ENCODE measurements at places on chromosomes 1 and 21.

DNA sequence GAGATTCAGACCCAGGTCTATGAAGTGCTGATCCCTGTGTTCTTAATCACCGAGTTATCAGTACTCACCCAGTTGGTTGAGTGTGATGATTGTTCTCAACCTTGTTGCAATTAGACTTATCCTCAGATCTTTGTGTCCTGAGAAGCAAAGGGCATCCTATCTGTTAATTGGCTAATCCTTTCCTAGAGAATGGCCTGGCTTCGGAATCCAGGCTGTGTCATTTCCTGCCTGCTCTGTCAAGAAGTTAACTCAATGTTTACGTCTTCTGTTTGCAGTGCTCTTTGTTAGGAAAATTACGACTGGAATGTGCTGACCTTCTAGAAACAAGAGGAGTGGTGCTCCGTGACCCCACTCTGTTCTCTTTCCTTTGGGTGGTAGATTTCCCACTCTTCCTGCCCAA is 14.7 kb downstream of the GAS5 start:
- DNase-seq, result no peak

DNA sequence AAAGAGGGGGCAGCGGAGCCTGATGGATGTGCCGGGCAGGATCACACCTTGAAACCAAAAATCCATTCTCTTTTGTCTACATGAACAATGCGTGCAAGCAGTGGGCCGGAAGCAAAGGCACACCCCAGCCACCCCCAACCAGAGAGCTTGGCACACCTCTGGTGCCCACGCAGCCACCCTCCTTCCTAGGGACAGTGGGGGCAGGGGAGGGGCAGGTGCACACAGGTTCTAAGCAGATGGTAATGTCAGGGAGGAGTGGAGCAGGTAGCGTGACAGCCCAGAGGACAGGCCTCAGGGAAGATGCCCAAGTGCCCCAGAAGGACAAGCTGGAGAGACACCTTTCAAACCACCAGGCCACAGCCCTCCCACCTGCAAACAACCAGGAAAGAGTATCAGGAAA is 36.5 kb downstream of the SYF2 start:
- no peak for DNase-seq

DNA sequence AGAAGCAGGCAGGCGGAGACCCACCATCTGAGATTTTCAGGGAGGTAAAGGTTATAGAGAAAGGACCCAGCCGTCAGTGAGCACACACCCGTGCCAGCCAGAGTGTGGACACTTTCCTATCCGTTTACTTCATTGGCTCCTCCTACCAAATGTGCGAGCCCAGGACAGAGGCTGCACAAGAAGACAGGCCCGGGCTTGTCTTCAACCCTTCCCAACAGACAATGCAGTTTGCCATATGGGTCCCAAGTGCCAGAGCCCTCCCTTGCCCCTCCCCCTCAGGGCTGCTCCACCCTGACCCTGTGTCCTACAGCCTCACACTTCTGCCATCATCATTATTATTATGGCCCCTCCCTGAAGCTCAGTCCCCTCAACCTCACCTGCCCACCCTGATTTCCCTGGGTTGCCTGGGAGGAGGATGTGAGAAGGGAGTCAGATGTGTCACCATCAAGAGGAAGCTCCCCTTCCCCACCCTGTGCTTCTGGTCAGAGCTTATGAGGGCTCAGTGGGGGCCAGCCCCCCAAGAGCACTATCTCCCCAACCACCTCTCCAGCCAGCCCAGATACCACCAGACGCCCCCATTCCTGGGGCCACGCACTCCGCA is 9.4 kb downstream of the LAPTM5 start:
- peak; percentile 69 for DNase-seq

- no peak for DNase-seq
Measured at GRCh38 chr1:32388641-32389040, 5.6 kb downstream of the BSDC1 start.

GRCh38 chr1:197029749-197030148 is 37.3 kb downstream of the F13B start:
- no peak for DNase-seq

- DNase-seq, result no peak
Measured at GRCh38 chr1:2136386-2137235, 58.0 kb downstream of the FAAP20 start.

DNA sequence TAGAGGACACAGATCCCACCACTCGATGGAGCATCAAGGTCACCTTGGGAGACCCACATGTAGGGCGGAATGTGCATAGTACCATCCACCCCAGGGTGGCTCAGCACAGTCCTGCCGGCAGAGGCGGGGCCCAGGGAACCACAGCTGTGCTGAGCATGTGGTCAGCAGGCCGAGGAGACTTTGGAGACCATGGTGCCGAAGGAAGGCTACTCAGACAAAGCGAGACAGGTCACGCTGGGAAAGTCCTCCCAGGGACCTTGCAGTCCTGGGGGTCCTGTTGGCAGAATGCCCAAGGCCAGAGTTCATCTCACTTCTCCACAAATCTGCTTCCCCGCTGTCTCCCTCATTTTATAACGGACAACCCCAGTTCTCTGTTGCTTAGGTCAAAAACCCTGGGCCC is 22.5 kb downstream of the WNT3A start:
- DNase-seq, result no peak

DNA sequence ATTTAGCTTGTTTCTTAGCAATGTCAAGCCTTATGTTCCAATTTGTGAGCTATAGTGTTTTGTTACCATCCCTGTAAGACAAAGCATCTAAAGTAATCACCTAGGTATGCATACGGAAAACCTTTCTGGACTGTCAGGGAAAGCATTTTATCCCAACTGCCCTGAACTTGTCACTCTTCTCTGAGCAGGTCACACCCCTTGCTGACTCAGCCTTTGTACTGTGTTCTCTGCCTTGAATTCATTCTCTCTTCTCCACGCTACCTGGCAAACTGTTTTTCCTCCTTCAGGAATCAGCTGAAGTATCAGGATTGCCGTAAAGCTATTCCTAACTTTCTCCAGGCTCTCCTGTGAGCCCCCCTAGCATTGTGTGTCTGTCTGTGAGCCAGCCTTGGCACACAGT is 54.2 kb downstream of the PBX1 start:
- DNase-seq, result no peak

DNA sequence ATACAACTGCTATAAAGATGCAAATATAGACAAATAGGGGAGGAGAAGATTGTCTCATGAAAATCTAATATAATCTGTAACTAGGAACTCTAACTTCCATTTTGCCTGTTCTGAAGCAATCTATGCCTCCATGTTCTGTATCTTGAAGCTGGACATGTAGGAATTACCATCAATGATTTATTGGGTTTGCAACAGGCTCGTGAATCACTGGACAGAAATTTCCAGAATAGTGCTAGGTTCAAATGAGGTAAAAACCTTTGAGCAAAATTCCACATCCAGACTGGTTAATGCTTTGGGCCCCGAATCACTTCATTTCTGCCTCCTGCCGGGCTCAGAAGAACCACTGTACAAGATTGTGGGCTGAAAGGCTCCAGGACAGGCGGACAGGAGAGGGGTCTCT is 110.7 kb upstream of the CTTNBP2NL start:
- no peak for DNase-seq

DNA sequence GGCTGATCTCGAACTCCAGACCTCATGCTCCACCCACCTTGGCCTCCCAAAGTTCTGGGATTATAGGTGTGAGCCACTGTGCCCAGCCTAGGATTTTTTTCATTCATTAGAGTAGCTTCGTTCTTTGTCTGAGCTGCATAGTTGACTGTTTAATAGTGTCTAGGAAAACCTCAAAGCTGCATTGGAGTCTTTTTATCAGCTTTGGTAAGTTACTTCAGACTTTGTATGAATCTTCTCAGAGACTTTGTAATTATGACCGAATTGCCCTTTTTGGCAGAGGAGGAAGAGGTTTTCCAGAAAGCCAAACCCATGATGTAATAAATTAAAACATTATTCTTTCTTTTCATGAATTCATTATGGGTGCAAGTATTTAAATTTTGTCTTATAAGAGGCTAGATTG is 5.1 kb downstream of the DNAJB4 start:
- no peak for DNase-seq

DNA sequence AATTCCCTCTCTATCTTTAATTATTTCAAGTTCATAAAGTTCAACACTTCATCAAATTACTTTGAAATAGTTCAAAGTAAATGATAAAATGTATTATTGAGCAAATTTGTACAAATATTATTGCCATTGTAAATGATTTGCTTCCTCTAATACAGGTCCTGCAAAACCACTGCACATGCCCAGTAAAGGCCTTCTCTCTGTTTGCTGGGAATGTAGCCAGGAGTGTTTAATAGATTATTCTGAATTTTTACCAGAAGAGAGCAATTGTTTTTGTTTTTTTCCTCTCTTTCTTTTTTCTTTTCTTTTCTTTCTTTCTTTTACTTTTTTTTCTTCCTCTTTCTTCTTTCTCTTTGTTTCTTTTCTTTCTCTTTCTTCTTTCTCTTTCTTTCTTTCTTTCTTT is 486.3 kb downstream of the PTBP2 start:
- no peak for DNase-seq
